Urothelium cell line (cell line): ENCODE measurements at places on chromosomes 11 and 22.

- DNase-seq: no peak
Observed at GRCh38 chr11:1482581-1483444, 3.8 kb downstream of the MOB2 start.

- DNase-seq: no peak
Observed at GRCh38 chr11:67497656-67498291, 7.4 kb downstream of the PITPNM1 start.

DNA sequence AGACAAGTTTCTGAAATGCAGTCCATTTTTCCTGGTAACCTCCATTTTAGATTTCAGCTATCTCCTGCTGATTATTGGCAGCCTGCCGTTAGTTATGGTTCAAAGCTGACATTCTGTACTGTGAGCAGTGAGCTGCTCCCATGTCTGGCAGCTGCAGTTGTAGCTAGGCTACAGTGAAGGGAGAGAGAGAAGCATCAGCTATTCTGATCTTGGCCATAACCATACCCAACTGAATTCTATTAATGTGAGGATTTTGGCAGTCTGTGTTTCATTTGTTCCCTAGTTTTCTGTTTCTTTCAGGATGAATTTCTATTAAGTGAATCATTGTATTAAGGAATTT, 33.4 kb downstream of the SIK2 start:
- no peak for DNase-seq

- no peak for DNase-seq
Observed at GRCh38 chr11:19392321-19392720, 151.6 kb upstream of the E2F8 start.

DNA sequence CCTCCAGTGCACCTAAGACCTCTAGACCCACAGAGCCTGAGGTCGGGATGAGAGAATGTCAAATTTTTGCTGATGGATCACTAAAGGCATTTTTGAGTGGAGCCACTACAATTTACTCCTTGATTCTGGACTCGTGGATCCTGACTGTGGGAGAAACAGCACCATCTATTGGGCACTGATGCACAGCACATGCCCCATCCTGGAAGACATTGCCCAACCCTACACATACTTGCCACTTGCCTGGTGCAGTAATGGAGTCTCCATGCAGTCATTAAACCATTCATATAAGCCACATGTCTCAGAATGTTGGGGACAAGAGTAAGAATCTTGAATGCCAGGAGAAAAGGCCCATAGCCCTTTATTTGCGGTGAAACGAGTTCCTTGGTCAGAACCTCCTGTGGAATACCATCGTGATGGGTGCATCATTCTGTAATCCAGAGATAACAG, 103.9 kb downstream of the GGTLC2 start:
- DNase-seq: peak; percentile 68

DNA sequence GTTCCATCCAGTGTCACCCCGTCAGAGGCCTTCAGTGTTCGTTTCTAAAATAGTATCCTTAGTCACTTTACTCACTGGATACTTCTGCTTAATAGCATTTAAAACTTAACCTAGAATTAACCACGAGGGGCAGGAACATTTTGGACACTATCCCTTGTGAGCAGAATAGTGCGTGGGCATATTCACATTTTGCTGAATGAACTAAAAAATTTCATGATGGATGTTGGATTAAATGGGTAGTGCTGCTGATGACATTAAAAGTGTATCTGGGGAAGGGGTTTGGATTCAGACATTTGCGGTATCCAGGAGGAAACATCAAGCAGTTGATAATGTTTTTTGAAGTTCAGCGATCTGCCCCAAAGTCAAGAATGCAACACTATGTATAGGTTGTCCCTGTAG, 750 bp upstream of the NAT10 start:
- DNase-seq: no peak

GRCh38 chr11:11272254-11272653, 80.8 kb downstream of the CSNK2A3 start:
- DNase-seq: no peak

DNA sequence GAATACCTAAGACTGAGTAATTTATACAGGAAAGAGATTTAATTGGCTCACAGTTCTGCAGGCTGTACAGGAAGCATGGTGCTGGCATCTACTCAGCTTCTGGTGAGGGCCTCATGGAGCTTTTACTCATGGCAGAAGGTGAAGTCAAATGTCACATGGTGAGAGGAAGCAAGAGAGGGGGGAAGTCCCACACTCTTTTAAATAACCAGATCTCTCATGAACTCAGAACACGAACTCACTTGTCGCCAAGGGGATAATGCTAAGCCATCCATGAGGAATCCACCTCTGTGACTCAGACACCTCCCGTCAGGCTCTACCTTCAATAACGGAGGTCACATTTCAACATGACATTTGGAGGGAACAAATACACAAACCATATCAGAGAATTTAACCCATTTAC, 42.2 kb downstream of the BIRC2 start:
- no peak for DNase-seq

- no peak for DNase-seq
Observed at GRCh38 chr11:107183953-107184352, 165.7 kb upstream of the GUCY1A2 start.

- DNase-seq: no peak
Observed at GRCh38 chr22:33883961-33884808, 36.1 kb downstream of the LARGE1 start.

GRCh38 chr11:61171907-61172306, 10.7 kb upstream of the VPS37C start:
- DNase-seq: no peak

DNA sequence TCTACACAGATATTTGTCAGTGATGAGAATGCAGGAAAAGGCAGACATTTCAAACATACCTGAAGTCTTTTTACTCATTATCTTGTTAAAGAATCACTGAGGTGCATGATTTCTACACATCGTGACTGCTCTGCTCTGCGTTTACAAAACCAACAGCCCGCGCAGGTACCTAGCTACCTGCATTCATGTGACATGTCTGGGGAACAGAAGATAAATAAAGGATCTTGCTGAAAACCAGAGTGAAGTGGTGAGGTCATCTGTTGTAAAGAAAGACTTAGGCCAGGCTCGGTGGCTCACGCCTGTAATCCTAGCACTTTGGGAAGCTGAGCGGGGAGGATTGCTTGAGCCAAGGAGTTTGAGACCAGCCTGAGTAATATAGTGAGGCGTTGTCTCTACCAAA, 15.7 kb downstream of the ASPHD2 start:
- DNase-seq: no peak

DNA sequence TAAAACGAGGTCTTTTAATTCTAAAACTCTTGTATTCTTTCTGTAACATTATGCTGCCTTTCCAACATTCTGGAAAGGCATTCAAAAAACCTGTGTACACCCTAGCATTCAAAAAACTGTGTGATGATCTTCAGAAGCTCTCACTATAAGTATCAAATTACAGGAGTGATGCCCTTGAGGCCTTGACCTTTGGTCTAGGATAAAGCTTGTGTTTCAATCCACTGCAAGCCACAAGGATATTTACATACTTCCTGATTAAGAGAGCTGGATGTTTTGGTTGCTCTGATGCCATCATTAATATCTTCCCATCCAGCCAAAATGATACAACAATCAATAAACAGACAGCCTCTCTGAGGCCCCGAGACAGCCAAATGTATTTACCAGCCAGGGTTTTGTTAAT, 11.9 kb downstream of the CLPB start:
- DNase-seq: no peak

DNA sequence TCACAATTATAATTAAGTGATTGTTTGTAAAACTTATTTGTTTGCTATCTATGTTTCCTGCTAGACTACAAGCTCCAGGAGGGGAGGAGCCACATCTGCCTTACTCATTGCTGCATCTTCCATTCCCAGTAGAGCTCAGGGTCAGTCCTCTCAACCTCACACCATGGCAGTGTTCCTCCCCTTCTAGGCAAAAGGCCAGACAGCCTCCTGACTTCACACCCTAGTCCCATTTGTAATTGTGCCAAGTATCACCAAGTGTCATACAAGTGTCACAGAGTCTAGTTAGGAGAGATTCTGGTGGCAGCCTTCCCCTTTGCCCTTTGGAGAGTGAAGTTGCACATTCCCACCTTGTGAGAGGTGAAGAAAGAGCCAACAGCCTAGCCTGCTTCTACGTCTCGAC, 490.4 kb downstream of the INSC start:
- no peak for DNase-seq

GRCh38 chr11:115629456-115630015, 125.3 kb upstream of the CADM1 start:
- DNase-seq: no peak

GRCh38 chr11:28621753-28622152, 513.6 kb downstream of the METTL15 start:
- no peak for DNase-seq

DNA sequence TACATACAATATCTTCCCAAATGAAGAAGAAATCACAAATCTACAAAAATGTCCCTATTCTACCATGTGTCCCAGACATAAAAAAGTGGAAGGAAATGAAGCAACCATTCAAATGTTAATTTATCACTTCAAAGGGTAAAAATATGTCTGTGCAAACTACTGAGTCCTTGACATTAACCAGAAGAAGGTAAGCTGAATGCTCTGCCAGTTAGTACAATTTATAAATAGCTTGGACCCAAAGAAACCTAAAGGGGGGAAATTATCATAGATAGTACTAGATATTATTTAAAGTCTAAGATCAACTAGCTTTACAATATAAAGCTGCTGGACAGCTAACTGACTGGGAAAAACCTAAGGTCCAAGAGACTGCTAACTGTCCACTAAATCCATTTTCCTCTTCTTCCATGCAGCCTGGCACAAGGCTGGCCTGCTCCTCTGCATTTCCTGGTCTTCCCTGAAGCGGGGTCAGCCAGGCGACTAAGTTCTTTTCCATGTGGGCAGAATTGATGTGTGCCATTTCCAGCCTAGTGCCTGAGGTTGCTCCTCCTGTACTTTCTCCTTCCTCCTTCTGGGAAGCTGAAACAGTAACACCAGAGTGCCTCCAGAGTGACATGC, 190.9 kb downstream of the CADM1 start:
- DNase-seq: no peak

- DNase-seq: no peak
Observed at GRCh38 chr11:76705826-76706225, 35.3 kb upstream of the LRRC32 start.

- DNase-seq: no peak
Observed at GRCh38 chr11:454801-455565, 4.9 kb downstream of the PTDSS2 start.

GRCh38 chr11:36485298-36486002, 24.6 kb downstream of the TRAF6 start:
- DNase-seq: no peak

GRCh38 chr11:12377106-12377823, at the start of gene PARVA:
Gene PARVA (plus strand): TSS chr11:12377571. CDS start chr11:12377648, 77 bp downstream.
- DNase-seq: peak; percentile 74

- no peak for DNase-seq
Observed at GRCh38 chr11:5285703-5286340, 15.9 kb downstream of the OR51B4 start.

- no peak for DNase-seq
Observed at GRCh38 chr11:101909087-101909486, 5.7 kb upstream of the CEP126 start.

- no peak for DNase-seq
Observed at GRCh38 chr22:19488884-19489843, 9.4 kb downstream of the CDC45 start.
